ENCODE measurements at places on chromosomes 5 and 9.

- no peak for DNase-seq
Measured at GRCh38 chr9:127534931-127535330, 77.1 kb upstream of the STXBP1 start.

GRCh38 chr5:103466495-103466894 is 96.1 kb downstream of the NUDT12 start:
- no peak for DNase-seq

GRCh38 chr5:168275940-168276339 is 15.5 kb upstream of the WWC1 start:
- no peak for DNase-seq

DNA sequence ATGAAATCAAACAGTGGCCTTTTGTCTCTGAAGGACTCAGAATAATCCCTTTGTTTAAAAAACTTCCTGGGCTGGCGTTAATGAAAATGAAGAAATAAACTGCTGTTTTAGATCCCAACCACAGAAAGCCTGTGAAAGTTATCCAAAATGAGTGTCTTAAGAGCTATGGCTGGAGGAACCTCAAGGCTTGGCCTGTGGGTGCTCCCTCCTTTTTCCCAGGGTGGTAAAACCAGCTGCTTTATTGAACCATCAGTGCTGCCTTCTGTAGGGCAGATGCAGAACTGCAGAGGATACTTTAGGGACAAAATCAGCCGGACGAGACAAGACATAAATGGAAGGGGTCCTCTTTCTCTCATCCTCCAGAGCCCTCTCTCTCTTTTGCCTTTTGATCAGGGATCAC is 100.9 kb downstream of the SMARCA2 start:
- peak; percentile 24 for DNase-seq

- no peak for DNase-seq
Measured at GRCh38 chr9:114324492-114324891, 1.6 kb downstream of the ORM1 start.

DNA sequence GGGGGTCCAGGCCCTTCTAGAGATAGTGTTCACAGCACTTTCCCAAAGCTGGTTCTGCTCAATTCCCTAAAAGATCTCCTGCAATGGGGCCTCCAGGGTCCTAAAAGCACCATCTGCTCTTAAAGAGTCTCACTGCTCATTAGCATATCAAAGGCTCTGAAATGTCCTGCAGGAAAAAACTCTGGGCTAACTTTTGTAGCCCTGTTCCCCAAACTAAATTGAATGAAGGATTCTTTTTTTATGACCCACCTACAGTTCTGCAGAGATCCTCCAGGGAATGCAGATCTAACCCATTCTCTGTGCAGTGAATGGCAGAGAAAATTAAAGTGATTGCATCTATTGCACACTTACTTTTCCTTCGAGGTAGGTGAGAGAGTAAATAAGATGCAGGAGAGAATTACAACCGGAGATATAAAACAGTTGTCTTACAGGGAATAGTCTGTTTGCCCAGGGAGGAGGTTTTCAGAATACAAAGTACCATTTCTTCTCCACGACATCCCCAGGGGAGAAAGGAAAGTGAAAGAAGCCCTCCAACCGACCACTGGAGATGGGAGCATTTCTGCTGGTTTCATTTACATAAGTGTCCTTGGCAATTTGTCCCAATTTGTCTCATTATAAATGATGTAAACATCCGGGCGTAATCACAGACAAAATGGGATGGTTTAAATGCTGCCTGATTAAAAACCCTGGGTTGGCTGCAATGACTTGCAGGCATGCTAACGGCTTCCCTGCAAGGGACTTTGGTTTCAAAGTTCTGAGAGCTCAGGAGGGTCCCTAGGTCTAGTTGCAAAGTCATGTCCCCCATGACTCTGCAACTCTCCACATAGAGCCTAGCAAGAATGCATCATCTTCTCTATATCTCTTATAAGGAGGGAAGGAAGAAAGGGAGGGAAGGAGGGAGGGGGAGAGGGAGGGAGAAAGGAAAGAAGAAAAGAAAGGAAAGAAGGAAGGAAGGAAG is 114.0 kb downstream of the KCNIP1 start:
- no peak for DNase-seq

- DNase-seq = no peak
Measured at GRCh38 chr9:35517131-35517530, 27.2 kb downstream of the RUSC2 start.

DNA sequence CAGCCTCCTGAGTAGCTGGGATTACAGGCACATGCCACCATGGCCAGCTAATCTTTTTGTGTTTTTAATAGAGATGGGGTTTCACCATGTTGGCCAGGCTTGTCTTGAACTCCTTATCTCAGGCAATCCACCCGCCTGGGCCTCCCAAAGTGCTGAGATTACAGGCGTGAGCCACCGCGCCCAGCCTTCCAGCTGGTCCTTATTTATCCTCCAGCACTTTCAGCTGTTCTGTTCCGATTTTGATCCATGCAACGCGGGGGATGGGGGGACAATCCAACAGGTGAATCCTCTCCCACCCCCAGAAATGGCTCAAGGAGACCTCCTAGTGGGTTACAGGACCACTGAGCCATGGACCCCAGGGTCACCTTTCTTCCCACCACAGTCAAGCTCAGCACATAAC is 14.7 kb upstream of the CDKN2AIPNL start:
- no peak for DNase-seq

DNA sequence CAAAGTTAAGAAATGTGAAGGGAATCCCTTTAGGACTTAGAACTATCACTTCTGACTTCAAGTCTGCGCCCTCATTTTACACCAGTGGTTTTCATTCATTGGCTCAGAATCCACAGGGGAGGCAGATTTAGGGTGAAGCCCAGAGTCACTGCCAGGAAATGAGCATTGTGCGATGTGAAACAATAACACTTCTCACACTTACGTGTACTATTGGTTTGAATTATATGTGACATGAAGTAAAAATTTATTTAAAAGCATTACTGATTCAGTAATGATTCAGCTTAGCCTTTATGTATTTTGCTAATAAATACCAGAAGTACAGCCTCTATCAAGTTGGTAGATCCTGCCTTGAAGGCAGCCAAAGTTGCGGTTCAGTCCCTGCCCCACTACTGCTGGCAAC is 98.6 kb downstream of the PAM start:
- peak; percentile 35 for DNase-seq

DNA sequence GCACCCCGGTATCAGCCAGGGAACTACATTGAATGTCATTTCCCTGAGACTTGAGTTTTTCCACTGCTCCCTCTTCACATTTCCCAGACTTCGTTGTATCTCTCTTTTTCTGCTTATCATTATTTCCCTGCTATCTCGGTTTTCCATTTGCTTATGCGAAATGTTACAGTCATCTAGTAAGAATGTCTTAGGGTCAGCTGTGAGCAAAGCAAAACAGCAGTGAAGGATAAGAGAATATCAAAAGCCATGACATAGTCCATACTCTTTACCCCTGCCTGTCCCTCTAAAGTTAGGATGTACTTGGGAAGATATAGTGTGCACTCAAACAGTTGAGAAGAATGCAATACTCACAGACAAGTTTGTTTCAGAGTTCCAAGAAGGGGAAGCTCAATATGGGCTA is 88.7 kb downstream of the ITGA1 start:
- DNase-seq = no peak

DNA sequence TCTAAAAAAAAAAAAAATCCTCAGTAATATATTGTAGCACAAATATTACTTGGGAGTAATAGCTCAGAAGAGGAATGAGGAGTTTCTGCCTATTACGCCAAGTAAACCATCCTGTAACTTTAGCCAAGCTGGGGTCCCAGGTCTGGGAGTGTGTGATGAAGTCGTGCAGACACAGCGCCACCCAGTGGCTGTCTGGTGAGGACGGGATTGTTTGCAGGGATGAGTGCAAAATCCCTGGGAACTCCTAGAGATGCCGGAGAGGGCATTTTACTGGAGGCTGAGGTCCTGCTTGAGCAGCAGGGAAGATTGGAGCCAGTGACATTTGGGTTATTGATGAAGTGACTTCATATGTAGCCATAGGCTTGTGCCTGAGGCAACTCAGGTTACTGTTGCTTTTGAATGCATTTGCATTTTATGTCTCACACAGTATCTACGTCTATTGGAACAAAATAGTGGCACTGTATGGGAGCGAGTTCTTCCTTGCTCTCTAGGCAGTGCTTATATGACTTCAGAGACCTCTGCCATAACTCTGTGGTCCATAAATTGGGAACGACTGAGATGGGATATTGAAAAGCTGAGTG is 72.8 kb downstream of the PSAT1 start:
- peak; percentile 77 for DNase-seq

DNA sequence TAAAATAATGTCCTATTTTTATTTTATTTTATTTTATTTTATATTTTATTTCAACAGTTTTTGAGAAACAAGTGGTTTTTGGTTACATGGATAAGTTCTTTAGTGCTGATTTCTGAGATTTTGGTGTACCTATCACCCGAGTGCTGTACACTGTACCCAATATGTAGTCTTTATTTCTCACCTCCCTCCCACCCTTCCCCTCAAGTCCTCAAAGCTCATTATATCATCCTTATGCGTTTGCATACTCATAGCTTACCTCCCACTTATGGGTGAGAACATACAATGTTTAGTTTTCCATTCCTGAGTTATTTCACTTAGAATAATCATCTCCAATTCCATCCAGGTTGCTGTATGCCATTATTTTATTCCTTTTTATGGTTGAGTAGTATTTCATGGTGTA is 63.5 kb downstream of the ARRDC3 start:
- DNase-seq = no peak

DNA sequence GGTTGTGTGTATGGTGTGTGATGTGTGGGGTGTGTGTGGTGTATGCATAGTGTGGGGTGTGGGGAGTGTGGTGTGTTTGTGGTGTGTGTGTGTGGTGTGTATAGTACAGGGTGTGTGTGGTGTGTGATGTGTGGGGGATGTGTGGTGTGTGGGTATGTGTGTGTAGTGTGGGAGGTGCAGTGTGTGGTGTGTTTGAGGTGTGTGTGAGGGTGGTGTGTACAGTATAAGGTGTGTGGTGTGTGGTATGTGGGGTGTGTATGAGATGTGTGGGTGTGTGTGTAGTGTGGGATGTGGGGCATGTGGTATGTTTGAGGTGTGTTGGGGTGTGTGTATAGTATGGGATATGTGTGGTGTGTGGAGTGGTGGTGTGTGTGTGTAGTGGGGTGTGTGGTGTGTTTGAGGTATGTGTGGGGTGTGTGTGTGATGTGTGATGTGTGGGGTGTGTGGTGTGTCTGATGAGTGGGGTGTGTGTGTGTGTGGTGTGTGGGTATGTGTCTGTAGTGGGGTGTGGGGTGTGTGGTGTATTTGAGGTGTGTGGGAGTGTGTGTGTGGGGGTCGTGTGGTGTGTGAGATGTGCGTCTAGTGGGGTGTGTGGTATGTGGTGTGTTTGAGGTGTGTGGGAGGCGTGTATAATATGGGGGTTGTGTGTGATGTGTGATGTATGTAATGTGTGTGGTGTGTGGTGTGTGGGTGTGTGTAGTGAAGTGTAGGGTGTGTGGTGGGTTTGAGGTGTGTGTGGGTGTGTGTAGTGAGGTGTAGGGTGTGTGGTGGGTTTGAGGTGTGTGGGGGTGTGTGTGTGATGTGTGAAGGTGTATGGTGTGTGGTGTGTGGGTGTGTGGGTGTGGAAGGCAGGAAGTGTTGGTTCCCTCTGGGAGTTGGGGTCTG is 8.6 kb downstream of the ECSCR start:
- DNase-seq = peak; percentile 50

DNA sequence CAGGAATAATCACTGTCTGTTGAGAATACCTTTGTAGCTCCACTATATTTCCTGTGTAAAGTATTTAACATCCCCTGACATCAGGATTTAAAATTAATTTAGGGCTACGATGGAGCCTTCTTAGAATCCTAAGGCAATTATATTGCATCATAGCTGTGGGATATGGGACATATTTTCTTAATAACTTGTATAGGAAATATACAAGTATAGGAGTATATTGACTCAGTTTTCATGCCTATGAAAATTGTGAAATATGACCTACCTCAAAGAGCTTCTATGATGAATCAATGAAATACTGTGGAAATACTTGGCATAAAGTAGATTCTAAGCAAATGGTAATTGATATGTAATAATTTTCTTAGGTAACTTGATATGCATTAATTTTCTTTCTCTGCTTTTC is 221.0 kb upstream of the KLF4 start:
- no peak for DNase-seq

DNA sequence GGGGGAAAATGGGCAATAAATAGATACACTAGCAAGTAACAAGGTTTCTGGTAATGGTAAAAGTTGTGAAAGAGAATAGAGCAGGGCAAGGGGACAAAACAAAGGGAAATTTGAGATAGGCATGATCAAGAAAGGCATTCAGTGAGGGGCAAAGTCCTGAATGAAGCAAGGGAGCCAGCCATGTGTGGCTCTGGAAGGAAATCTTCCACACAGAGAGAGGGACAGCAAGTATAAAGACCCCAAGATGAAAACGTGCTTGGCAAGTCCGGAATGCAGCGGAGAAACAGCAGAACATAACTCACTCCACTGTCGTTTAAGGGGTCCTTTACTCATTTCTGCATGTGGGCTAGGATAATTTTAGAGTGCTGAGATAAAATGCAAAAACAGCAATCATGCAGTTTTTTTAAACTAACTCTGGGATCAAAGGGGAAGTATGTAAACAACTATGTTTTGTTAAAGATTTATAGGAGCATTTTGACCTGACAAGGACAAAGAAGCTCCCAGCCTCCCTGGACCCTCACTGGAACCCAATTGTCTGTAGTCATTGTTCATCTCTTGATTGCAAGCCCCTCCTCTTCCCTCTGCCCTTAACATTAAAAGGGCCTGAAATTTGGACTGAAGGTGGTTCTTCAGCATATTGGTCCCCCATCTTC is 22.9 kb upstream of the AOPEP start:
- DNase-seq = no peak

GRCh38 chr9:110143950-110144545 is 63.9 kb downstream of the C9orf152 start:
- peak; percentile 64 for DNase-seq

- DNase-seq = no peak
Measured at GRCh38 chr9:25519286-25519685, 159.0 kb downstream of the TUSC1 start.

DNA sequence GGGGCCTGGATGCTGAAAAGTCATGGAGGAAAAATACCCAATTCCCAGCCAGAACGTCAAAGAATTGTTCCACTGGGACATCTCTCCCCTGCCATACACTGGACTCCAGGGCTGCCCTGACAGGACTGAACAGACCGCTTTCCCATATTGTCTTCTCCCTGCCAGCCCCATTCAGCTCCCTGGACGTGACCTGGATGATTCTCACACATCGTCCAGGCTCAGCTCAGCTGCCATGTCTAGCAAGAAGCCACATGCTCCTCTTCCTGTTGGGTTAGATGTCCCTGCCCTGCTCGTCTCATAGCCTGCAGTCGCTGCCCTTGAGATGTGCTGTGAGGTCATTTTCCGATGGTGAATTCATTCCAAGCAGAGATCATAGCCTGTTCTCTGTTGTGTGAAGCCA is 37.4 kb downstream of the FOXI1 start:
- DNase-seq = no peak

DNA sequence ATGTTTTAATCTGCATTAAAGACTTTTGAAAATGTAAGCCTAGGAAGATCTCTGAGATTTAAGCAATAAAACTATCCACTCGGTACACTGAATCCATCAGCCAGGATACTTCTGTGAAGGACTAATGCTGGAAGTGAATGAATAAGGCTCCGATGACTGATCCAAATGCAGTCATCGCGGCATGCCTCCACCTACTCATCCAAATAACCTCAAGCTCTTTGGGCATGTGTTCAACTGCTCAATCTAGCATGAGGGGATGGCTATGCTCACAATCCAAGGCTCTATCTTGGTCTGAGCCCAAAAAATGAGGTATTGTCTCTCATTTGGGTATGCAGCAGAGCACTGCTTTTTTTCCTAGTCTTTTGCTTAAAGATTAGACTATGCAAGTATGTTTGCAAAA is 19.2 kb downstream of the MARCHF3 start:
- no peak for DNase-seq

Measured in activated CD8-positive, alpha-beta T cell treated with anti-CD3 and anti-CD28 coated beads for 36 hours (primary cell).